ENCODE measurements at places on chromosomes 3 and 15. TPM values are rescaled to one million over a fixed set of nuclear protein-coding genes. Genes with fewer than 3 reads are reported as not detected.

DNA sequence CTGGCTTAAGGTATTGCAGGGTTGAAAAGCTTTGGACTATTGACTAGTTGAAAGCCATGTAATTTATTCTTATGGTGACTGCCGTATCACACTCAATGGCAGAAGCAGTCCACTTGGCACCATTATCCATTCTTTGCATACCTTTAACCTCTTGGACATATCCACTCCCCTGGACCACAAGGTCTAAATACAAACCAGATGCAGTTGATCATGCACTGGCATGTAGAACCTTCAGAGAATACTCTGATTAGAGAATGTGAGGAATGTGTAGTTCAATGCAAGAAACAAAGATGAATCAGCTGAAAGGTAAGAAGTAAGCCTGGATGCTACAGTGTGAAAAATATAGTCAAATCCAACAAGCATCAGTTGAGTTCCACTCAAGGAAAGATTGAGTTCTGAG, 93.1 kb downstream of the FRMD5 start:
- no peak for DNase-seq
- no peaks in the 10 kb centered on the region for H3K36me3 ChIP-seq
- no peaks in the 10 kb centered on the region for H3K4me1 ChIP-seq
- H3K27me3 ChIP-seq = no peaks in the 10 kb centered on the region
- no peak overlapping the region for H3K4me3 ChIP-seq

- no peaks in the 10 kb centered on the region for H3K36me3 ChIP-seq
- peak overlapping the region; percentile 29 for H3K4me3 ChIP-seq
- H3K4me1 ChIP-seq = peaks cover 33% of the 10 kb centered on the region
These were observed 520 bp downstream of the GREM1 start for GRCh38 chr15:32718227-32718820.

DNA sequence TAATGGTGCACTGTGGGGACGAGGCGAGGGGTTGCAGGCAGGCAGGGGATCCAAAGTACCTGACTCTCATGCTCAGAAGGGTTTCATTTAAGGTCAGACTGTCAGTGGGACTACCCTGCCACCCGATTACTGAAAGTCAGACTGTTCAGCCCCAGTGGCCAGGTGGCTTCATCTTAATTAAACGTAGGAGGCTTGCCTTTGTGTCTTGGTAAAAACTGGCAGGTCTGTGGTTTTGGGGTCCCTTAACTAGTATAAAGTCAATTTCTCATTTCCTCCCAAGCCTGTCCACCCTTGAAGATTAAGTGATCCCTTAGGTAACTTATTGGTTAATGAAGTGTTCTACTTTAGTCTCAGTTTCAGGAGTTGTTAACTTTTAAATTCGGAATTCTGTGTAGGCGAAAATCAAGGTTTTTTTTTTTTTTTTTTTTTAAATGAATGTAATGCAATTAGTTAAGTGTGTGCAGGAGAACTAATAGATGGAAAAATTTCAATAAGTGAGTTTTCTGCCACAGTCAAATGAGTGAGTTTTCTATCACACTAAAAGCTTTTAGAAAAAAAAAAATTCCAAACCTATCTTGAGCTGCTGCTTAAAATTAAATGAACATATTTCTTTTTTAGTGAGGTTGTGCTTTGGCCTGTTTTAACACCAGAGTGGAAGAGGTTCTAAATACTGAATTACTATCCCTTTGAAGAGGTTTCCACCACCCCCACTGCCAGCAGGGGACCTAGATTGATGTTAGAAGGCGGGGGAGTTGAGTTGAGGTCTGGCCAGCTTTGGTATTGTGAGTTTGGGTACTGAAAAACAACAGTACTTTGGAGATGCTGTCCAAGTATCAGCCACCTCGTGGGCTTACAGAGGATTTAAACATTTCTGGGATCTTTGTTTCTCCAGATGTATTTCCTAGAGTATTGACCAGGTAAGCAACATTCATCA, 15.2 kb downstream of the ITPR1 start:
- DNase-seq = no peak
- no peak overlapping the region for H3K4me3 ChIP-seq
- peak overlapping the region; percentile 6 for H3K27ac ChIP-seq
- peaks cover 25% of the 10 kb centered on the region for H3K36me3 ChIP-seq
- H3K27me3 ChIP-seq = no peaks in the 10 kb centered on the region

DNA sequence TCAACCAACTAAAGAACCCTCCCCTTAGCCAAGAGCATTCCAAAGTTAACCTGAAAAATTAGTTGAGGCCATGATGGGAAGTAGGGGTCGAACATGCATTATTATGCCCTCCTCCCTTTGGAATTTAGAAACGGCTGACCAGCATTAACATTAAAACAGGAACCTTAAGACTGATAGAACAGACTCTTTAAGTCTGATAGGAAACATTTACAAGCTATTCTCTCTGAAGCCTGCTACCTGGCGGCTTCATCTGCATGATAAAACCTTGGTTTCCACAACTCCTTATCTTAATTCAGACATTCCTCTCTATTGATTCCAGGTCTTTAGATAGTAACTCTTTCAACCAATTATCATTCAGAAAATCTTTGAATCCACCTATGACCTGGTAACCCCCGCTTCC, 331.0 kb downstream of the CGGBP1 start:
- H3K27ac ChIP-seq = no peak overlapping the region
- DNase-seq = no peak
- H3K36me3 ChIP-seq = no peaks in the 10 kb centered on the region
- H3K4me3 ChIP-seq = no peak overlapping the region
- H3K27me3 ChIP-seq = peaks cover 4% of the 10 kb centered on the region

DNA sequence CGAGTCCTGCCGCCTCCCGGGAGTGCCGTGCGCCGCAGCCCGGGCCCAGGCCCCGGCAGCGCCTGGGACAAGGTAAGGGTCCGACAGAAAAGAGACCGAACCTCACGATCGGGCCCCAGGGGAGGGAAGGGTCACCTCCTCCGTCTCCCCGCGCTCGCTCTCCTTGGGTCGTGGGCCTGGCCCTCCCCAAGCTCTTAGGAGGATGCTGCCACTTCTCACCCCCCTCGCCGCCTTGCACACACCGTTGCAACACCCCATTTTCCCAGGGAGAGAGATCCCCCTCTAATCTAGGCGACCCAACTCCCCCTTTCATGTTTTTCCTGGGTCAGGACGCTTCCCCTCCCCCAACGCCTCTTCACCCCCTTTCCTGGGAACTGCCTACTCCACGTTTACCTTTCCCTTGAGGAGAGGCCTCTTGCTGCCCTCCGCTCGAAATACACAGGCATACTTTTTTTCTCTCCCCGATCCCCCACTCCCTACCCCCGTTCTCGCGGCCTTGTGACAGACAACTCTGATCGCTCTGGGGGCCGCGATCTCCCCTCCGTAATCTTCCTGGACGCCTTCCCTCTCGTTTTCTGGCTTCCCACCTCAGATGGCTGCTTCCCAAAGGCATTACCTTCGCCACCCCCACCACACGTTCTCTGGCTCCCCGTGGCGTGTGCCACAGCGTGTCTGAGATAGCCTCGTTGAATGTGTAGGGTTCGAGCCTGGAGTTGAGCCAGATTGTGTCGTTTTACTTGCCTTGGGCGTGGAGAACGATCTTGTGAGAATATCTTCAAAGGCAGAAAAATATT, 688 bp downstream of the SETD5 start:
- H3K4me3 ChIP-seq = peak overlapping the region; percentile 77
- H3K27ac ChIP-seq = peak overlapping the region; percentile 99
- no peaks in the 10 kb centered on the region for H3K27me3 ChIP-seq
- peaks cover 81% of the 10 kb centered on the region for H3K4me1 ChIP-seq
- peak; percentile 94 for DNase-seq

GRCh38 chr3:53457068-53457467, 37.3 kb upstream of the CACNA1D start:
- H3K27me3 ChIP-seq = no peaks in the 10 kb centered on the region
- H3K4me1 ChIP-seq = no peaks in the 10 kb centered on the region
- H3K27ac ChIP-seq = no peak overlapping the region
- H3K36me3 ChIP-seq = no peaks in the 10 kb centered on the region
- no peak overlapping the region for H3K4me3 ChIP-seq

DNA sequence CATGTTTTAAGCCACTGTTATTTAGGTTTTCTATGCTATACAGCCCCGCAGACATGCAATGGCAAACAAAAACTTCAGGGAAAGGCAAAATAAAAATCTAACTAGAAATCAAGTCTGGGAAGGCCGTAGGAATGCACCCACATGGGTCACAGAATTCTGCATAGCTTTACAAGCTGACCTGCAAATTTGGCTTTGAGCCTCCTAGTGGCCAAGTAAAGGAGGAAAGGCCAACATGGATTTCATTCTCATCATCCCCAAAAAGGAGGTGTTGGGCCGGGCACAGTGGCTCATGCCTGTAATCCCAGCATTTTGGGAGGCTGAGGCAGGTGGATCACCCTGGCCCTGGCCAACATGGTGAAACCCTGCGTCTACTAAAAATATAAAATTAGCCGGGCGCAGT, 124.3 kb downstream of the FBLN2 start:
- peaks cover 28% of the 10 kb centered on the region for H3K27me3 ChIP-seq
- no peaks in the 10 kb centered on the region for H3K36me3 ChIP-seq
- H3K4me3 ChIP-seq = no peak overlapping the region
- no peaks in the 10 kb centered on the region for H3K4me1 ChIP-seq
- H3K27ac ChIP-seq = no peak overlapping the region

DNA sequence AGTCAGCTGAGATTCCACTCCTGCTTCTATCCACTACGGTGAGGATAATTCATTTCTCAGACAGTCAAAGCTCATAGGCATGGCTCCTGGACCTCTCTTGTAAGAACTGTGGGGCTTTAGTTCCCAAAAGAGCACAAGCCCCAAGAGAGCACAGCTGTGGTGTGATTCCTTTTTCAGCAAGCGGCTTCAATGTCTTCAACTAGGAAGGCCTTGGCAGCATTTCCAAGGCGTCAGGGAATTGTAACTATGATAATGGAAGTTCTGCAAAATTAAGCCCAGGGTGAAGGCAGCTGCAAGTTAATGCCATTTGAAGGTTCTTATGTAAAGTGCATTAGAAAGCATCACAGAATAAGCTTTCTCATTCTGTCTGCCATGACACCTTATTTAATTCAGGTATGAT, 657.1 kb downstream of the GRM7 start:
- H3K27me3 ChIP-seq = no peaks in the 10 kb centered on the region
- no peak for DNase-seq
- H3K4me3 ChIP-seq = no peak overlapping the region
- H3K36me3 ChIP-seq = no peaks in the 10 kb centered on the region

- H3K27me3 ChIP-seq = no peaks in the 10 kb centered on the region
- H3K36me3 ChIP-seq = peaks cover 68% of the 10 kb centered on the region
- H3K27ac ChIP-seq = no peak overlapping the region
- DNase-seq = peak; percentile 59
- H3K4me3 ChIP-seq = no peak overlapping the region
- peaks cover 80% of the 10 kb centered on the region for H3K4me1 ChIP-seq
These were observed 6.4 kb downstream of the TLR9 start for GRCh38 chr3:52218937-52219650.

- no peak for DNase-seq
- H3K27ac ChIP-seq = peak overlapping the region; percentile 38
- H3K36me3 ChIP-seq = no peaks in the 10 kb centered on the region
- no peaks in the 10 kb centered on the region for H3K27me3 ChIP-seq
These were observed 16.8 kb upstream of the ATP1B3 start for GRCh38 chr3:141859651-141860050.

DNA sequence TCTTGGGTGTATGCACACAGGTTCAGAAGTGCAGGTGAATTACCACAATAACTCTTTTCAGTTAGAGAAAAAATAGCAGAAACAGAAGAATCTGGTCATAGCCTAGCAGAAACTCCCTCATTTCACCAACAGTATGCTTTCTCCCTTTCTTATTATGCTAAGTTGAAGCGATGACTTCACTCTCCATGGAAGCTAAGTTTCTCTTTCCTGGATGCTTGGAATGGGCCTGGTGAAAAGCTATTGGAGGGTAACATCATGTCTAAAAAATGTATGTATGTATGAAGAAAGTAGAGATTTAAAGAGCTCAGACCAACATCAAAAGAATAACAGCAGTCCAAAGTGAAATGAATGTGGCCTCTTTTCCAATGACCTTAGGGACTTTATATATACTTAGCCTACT, 145.5 kb downstream of the TIGIT start:
- H3K27ac ChIP-seq = no peak overlapping the region
- no peak for DNase-seq
- no peaks in the 10 kb centered on the region for H3K36me3 ChIP-seq
- H3K27me3 ChIP-seq = no peaks in the 10 kb centered on the region
- H3K4me3 ChIP-seq = no peak overlapping the region

GRCh38 chr15:78364233-78364632, 24.1 kb downstream of the CRABP1 start:
- no peaks in the 10 kb centered on the region for H3K27me3 ChIP-seq
- peaks cover 7% of the 10 kb centered on the region for H3K4me1 ChIP-seq
- no peak for DNase-seq
- H3K36me3 ChIP-seq = no peaks in the 10 kb centered on the region

DNA sequence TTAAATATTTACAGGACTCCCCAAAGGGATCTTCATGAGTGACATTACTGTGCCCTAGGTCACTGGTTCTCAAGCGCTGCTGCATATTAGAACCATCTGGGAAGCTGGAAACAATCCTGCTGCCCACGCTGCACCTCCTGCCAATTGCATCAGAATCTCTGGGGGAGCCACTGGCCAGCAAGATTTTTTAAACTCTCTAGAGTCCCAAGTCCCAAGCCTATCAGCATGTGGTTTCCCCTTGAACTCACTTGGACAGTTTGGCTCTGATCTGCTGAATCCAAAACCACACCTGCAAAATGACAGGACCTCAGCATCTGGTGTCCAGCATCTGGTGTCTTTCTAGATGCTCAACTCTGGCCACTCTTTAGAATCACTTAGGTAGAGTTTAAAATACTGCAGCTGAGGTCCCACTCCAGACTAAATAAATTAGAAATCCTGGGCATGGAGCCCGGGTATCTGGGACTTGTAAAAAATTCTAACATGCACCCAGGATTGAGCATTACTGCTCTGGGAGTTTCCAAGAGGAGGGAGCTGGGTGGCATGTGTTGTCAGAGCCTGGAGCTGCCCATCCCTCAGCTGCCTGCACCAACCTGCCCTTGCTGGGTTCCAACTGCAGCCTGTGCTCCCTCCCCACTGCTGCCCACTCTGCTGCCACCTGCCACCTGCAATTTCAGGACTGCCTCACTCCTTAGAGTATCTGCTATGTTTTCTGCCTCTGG, 311.3 kb downstream of the SLC9A9 start:
- H3K4me1 ChIP-seq = peaks cover 14% of the 10 kb centered on the region
- no peak overlapping the region for H3K27ac ChIP-seq
- no peak overlapping the region for H3K4me3 ChIP-seq
- no peak for DNase-seq
- H3K36me3 ChIP-seq = no peaks in the 10 kb centered on the region

- H3K4me3 ChIP-seq = no peak overlapping the region
- H3K27me3 ChIP-seq = peaks cover 41% of the 10 kb centered on the region
- no peak for DNase-seq
- no peak overlapping the region for H3K27ac ChIP-seq
These were observed 716 bp downstream of the CPEB1 start for GRCh38 chr15:82646250-82647044.

DNA sequence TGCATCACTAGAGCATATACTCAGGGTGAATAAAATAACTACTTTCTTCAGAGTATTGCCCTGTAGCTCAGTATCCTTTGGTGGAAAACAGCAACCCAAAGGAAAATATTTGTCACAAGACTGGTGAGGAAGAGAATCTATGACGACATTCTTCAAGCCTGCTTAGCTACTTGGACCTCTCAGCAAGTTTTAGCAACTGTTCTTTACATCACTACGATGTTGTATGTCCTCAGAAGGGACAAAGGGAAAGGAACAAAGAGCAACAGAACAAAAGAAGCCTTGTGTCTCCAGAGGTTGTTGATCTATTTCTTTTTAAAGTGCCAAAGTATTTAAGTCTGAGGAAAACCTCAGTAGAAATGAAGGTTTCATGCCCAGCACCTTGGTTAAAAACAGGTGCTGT, 746.7 kb downstream of the NAALADL2 start:
- H3K36me3 ChIP-seq = no peaks in the 10 kb centered on the region
- no peaks in the 10 kb centered on the region for H3K27me3 ChIP-seq
- H3K4me1 ChIP-seq = no peaks in the 10 kb centered on the region

FAM107A gene
- total RNA-seq = 24.3 TPM

CPNE9 gene
- total RNA-seq = not detected

LRIG1 gene
- 13.9 TPM for total RNA-seq

IMPG2 gene
- total RNA-seq = 0.66 TPM

RHCG gene
- not detected for total RNA-seq

ITIH1 gene
- total RNA-seq = 0.65 TPM

MAGEL2 gene
- 1.9 TPM for total RNA-seq

Measured in spleen (tissue), 13 donors.